ENCODE measurements at places on chromosomes 4 and X.

DNA sequence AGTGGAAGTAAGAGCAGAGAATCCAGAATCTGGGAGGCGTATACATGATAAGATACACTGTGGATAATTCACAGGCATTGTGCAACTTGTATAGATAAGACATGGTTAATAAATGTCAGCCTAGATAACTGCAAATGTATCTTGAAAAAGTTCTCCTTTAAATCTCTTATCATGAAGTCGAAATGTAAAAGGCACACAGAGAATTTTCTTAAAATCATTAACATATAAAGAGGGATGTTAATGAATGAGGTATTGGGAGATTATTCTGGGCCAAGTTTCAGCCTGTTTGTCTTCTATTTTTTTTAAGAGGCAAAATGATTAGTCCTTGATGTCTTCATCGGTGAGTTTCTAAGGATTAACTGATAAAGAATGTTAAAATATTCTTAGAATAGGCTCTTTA, 835 bp downstream of the TDO2 start:
- no peak for DNase-seq

- DNase-seq, result no peak
These were observed 1.4 kb downstream of the PDZD4 start for GRCh38 chrX:153828723-153829548.

GRCh38 chrX:10906866-10907265, 204.3 kb upstream of the HCCS start:
- no peak for DNase-seq

GRCh38 chrX:50622751-50623150, 152.1 kb upstream of the DGKK start:
- no peak for DNase-seq

DNA sequence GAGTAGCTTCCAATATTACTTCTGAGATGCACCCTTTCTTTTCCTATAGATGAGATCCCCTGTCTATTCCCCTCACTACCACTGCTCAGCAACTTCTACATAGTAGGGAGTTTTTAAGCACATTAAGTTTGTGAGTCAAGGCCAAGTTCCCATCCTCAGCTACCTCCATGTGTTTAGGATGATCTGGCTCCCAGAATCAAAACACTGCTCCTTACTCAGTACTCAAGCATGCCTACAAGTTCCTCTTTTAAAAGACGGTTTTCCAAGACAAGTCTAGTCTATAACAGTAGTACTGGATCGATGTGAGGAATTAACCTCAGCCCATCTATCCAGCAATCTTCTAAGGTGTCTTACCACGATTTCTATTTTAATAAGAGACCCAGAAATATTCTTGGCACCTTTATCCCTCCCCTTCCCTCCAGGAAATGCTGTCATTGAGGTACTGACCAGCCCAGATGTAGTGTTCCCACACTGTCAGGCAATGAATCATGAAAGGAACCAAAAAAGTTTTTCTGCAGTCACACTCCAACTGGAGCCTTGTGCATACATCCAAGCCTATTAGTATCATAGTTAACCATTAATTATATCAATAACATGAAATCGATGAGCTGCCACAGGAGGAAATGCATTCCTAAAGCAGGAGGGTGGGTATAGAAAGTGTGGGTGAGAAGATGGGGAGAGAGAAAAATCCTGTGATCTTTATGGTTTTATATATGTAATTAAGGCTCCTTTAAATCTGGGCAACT, 29.6 kb downstream of the AREG start:
- DNase-seq, result no peak

- DNase-seq, result no peak
These were observed 940.3 kb upstream of the ADGRL3 start for GRCh38 chr4:60259781-60260180.

- DNase-seq, result no peak
These were observed 858.8 kb upstream of the FRG1 start for GRCh38 chr4:189081826-189082225.

DNA sequence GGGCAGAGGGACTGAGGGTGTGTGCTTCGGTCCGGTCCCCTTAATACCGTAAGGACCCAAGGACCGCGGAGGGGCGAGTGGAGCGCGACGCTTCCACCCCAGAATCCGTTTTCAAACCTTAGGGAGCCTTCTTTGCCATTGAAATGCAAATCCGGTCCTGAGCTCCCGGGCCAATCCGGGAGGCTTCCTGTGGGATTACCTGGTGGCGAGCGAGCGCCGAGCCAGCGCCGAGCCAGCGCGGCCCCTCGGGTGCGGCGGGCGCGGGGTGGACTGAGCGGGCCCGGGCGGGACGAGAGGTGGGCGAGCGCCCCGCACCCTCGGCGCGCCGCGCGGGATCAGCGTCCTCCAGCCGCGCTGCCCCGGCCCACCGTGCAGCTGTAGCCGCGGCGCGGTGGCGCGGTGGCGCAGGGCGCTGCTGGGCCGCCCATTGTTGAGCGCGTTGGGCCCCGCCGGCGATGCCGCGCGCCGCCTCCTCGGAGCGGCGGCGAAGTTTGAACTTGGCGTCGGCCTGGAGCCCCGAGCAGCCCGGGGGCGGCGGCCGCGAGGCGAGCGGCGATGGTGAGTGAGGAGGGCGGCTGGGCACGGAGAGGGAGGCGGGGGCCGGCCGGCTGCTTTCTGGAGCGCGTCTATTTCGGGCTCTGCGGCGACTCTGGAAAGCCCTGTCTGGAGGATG, 208.7 kb downstream of the SOWAHB start:
- peak; percentile 1 for DNase-seq

DNA sequence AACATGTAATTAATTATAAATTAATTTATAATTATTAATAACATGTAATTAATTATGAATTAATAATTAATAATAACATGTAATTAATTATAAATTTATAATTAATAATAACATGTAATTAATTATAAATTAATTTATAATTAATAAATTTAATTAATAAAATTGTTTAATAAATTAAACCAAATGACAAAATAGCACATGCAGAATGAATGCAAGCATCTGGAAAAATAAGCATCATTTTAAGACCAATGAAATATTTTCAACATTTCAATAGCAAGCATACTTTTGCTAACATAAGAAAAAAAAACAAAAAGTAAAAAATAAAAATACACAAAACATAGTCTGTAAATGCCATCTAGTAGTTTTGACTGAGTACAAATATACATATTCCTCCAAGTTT, 21.8 kb downstream of the GYPE start:
- DNase-seq, result no peak

DNA sequence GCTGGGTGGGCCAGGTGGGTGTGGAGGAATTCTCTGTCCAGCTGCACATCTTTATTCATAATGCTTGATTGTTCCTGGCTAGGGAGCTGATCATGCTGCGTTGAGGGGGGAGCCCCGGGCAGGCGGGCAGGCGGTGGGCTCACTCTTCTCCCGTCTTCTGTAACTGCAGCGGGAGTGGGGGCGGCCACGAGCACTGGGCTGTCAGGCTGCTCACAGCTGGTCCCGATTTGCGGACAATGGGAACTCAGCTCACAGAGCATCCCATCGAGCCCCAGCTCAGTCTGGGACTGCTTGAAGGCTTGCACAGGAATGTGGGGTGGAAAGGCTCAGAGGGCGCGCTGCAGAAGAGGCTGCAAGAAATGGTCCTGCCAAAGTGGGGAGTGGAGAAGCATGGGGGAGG, 63.8 kb downstream of the EFNB1 start:
- no peak for DNase-seq

DNA sequence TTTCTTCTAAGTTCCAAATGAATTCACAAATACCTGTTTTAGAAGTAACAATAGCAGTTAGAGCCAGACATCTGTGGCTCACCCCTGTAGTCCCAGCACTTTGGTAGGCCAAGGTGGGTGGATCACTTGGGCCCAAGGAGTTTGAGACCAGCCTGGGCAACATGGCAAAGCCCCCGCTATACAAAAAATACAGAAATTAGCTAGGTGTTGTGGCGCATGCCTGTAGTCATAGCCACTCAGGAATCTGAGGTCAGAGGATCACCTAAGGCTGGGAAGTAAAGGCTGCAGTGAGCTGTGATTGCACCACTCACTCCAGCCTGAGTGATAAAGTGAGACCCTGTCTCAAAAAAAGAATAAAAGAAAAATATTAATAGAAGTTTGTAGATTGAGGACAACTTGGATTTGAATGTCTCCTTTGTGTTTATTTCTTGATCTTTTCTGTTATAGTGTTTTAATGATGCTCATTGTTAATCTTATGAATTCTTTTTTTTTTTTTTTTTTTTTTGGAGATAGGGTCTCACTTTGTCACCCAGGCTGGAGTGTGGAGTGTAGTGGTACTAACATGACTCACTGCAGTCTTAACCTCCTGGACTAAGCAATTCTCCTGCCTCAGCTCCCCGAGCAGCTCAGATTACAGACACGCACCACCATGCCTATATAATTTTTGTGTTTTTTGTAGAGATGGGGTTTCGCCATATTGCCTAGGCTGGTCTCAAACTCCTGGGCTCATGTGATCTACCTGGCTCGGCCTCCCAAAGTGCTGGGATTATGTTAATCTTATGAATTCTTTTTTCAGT, 30.7 kb upstream of the RAPGEF2 start:
- DNase-seq, result no peak

DNA sequence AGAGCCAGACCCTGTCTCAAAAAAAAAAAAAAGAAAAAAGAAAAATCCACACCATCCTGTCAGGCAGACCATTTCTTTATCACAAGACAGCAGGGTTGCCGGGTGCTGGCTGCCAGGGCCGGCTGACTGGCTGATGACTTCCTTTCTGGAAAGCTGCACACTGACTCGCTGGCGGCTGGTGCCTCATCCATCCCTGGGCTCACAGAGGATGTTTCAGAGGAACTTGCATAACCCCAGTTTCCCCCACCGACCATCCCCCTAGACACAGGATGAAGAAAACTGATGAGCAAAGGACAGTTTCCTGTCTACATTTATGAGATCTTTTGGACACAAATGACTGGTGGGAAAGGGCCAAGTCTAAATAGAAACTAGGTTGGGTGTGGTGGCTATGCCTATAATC, 14.1 kb downstream of the HPSE start:
- peak; percentile 53 for DNase-seq

GRCh38 chr4:67035501-67035900, 509.8 kb downstream of the CENPC start:
- DNase-seq, result no peak

- DNase-seq, result no peak
These were observed 262.4 kb downstream of the CAMK2D start for GRCh38 chr4:113499166-113499565.

DNA sequence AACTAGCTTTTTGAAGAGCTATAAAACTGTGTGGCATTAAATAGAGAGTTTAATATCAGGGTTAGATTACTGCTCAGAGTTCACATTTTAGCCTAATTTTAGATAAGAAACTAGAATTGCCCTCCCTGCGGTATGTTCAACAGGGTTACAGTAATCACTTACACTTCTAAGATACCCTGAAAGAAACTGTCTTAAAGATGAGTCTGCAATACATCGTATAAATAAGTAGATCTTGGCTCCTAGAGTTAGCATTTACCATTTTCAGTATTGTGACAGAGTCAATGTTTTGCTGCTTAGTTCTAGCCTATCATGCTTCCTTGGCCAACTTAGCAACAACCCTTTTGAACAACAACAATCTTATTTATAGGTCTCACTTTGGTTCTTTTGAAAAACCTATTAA, 217.8 kb upstream of the NDST4 start:
- no peak for DNase-seq

DNA sequence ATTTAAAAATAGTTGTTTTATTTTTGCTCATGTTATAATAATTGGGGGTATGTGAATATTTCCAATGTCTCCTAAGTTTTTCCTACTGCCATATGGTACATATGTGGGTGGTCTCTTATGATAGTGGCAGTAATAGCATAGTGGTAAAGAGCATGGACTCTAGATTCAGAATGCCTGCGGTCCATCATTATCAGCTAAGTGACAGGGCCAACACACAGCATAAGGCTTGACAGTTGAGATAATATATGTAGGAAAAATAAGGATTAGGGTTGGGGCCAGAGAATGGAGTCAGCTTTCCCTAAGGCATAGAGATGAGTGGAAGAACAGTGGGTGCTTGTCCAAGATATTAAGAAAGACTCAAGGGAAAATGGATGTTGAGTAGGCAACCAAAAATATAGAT, 2707.5 kb downstream of the PCDH7 start:
- no peak for DNase-seq

DNA sequence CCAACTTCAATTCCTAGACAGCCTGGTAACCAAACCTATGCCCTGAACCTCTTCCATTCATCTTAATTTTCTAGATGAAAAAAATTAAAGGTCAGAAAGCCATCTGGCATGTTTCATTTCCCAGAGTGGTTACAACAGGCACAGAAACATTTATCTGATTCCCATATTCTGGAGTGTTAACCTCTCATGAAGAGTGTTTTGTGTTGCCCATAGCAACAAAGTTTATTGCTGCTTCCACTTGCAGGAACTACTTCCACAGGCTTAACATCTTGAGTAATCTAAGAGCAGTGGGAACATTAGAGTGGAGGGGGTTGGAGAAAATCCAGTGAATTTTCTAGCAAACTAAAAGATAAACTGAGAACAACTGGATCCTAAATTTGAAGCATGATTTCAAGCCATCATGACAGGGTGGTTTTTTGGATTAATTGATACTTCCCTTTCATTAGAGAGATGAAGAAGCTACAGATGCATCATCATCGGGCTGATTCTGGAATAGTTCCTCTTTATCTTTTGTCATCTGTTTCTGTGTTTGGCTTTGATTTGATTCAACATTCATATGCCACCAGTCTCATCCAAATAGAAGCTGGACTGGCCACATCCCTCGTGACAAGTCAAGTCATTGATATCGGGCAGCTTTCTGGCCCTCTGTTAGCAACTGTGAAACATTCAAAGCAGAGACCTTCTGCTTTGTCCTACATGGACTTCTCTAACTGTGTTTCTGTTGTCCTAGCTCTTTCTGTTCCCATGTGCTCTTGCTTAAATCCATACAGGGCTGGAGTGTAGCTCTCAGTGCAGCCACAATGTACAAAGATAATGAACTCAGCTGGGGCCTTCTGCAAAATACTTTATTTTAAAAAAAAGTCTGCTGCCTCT, 167.3 kb downstream of the MID1IP1 start:
- DNase-seq, result no peak
